ENCODE measurements at places on chromosomes 7 and 10. TPM values are rescaled to one million over a fixed set of nuclear protein-coding genes. Genes with fewer than 3 reads are reported as not detected.
A peak's percentile ranks its signal among the peaks of the same experiment; 100 is the strongest.

DNA sequence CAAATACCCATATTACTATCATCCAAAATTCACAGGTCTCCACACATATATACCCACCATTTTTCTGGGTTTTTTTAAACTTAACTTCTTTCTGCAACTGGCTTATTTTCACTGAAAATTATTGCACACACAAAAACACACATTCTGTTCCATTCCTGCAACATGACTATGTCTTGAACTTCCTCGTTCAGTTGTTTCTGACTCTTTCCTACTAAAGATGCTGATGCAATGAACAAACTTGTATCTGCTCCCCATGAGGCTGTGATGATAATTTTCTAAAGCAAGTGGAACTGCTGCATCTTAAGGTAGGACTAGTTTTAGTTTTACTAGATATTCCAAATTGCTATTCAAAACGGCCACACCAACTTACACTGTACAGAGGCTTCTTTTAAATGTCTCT is 77.7 kb downstream of the OSBPL3 start:
- no peak for DNase-seq

DNA sequence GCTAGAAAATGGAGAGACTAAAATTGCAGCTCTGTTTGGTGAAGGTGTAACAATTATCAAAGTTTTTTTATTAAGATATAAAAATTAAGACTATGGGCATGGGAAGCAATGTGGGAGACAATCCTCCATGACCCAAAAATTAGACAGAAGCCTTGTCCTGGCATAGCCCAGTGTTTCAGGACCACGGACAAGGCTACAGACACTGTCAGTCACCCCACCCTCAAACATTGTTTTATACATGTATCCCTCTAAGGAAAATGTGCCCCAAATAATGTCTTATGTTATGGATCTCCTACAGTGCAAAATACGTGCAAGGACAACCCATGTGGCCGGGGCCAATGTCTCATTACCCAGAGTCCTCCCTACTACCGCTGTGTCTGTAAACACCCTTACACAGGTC is 24.0 kb downstream of the HABP2 start:
- DNase-seq: no peak

DNA sequence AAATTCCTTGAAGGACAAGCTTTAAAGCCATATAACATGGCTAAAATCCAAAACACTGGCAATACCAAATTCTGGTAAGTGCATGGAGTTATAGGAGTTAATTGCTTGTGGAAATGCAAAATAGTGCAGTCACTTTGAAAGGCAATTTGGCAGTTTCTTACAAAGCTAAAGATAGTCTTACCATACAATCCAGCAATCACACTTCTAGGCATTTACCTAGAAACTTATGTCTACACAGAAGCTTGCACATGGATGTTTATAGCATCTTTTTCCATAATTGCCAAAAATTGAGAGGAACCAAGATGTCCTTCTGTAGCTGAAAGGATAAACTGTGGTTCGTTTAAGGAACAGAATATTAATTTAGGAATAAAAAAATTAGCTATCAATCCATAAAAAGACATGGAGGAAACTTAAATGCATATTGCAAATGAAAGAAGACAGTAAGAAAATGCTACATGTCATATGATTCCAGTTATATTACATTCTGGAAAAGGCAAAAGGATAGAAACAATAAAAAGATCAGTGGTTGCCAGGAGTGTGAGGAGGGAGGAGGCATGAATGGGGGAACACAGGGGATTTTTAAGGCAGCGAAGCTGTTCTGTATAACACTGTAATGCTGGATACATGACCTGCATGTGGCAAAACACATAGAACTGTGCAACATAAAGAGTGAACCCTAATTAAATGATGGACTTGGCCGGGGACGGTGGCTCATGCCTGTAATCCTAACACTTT is 51.9 kb downstream of the GNAT3 start:
- DNase-seq: no peak

GRCh38 chr10:31926765-31927564 is 1.7 kb downstream of the ARHGAP12 start:
- no peak for DNase-seq

DNA sequence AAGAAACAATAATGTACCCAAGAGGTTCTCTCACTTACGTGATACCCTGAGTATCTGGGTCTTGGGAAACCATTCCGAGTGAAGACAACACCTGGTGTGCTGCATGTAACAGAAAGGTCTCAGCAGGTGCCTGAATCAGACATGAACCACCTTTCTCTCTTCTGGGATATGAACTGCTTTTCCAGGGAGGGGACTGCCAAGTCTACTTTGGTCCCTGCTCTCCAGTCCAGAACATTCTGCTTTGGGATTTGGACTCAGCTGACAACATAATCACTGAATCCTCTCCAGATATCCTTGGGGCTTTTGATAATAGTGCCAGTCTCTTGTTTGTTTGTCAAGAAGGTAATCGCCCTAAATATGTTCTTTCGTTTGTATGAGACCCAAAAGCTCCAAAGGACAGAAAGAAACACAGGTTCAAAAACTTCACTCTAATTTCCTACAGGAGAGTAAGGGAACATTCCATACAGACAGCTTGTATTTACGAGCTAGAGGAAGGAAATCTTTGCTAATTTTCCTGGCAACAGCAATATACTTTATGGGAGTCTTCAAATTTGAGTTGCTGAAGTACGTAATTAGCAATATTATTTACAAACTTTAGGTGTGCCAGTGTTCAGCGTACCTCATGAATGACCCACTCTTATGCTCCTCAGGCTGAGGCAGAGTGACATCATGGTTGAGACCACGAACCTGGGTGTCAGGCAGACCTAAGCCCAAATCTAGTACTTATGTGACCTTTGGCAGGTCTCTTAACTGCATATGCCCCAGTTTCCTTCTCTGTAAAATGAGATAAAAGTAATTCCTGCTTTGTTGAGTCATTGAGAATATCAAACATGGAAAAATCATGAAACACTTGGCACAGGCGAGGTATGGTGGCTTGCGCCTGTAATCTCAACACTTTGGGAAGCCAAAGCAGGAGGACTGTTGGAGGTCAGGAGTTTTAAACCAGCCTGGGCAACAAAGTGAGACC is 5.4 kb downstream of the ABLIM1 start:
- no peak for DNase-seq

- DNase-seq: no peak
Observed at GRCh38 chr7:33933611-33934281, 28.4 kb downstream of the BMPER start.

DNA sequence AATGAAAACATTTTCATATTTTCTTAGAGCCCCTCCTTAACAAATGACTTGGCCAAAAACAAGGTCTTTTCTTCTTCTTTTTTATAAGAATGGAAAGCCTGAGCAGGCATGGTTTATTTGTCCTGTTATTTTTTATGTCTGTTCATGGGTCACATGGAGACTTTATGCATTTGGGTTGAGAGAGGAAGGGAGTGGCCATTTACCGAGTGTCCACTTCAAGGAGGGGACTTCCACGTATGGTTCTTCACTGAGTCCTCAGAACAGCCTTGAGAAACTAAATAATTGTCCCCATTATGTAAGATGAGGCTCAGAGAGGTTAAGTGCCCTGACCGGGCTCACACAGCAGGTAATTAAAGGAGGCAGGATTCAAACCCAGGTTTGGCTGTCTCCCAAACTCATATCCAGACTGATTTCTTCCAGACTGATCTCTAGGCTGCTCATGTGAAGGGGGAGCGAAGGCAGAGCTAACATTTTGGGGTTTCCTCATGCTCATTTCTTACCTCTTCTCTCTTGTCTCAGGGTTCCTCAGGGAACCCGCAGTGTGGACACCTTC is 82.2 kb downstream of the CDH23 start:
- DNase-seq: no peak

DNA sequence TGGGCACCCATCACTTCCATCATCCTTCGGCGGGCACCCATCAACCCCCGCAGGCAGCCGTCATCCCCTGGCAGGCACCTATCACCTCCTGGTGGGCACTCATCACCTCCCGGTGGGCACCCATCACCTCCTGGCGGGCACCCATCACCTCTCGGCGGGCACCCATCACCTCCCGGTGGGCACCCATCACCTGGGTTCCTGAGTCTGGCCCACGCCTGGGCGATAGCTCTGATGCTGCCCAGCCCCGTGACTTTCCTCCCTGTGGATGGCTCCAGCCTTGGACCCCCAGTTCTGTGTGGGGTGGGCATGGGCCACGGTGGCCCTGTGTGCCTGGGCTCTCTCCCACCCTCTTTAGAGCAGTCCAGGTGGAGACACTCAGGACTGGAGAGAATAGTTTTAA is 29.0 kb downstream of the PFKFB3 start:
- DNase-seq: no peak

DNA sequence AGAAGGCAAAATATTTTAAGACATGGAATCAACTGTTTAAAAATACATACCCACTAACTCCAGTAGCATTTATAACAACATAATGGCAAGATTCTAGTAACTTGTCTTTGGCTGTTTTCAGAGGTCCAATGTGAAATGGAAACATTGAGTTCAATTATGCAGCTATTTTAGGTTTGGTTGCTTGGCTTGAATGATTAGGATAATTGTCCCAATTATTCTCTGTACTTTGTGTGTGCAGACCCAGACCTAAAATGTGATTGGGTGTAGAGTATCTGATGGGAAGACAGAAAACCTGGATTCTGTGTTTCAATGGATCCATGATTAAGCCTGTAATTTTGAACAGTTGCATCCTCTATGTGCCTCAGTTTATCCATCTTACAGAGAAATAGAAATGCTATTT is 392.7 kb upstream of the NFE2L3 start:
- no peak for DNase-seq

GRCh38 chr7:6730343-6730633 is 23.5 kb upstream of the ZNF12 start:
- no peak for DNase-seq

DNA sequence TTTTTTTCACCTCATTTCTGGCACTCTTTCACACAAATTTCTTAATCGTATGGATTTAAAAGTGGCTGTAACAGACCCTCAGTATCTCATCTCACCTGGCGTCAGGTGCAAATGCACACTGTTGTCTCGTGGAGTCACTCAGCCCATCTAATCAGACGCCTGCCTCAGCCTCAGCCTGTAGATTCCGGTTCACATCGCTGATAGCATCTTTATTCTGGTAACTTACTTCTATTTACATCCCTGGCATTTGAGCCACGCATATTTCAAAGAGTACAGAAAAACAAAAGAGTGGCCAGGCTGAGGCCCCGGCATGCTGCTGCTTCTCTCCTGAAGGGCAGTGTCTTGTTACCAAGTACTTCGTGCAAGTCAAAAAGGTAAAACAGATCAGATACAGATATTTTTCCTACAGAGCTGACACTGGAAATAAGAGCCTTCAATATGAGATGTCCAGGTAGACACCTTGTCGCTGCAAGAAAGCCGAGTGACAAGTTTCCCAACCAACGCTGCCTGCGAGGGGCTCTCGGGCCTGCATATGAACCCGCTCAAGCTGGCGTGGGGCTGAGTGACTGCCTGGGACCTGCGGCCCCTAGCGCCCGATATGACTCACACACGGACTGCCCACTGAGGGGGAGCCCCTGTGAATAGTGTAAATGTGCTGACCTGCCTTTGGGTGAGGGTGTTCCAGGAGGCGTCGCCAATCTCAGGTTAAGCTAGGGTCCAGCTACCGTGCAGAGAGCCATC is 4.3 kb downstream of the VIPR2 start:
- no peak for DNase-seq

GRCh38 chr10:96512524-96513304 is 1.0 kb downstream of the TLL2 start:
- no peak for DNase-seq

- no peak for DNase-seq
Observed at GRCh38 chr7:40996233-40996677, 706.6 kb downstream of the INHBA start.

- DNase-seq: no peak
Observed at GRCh38 chr10:48213047-48213446, 61.4 kb downstream of the FRMPD2 start.

GRCh38 chr7:29410996-29411395 is 152.6 kb upstream of the PRR15 start:
- DNase-seq: no peak

- peak; percentile 13 for DNase-seq
Observed at GRCh38 chr10:46286991-46287693, at the start of gene ANTXRL. ANTXRL (plus strand) TSS chr10:46286997; CDS start chr10:46287263, 266 bp downstream.

- DNase-seq: no peak
Observed at GRCh38 chr10:88316292-88316861, 266.7 kb downstream of the RNLS start.

DNA sequence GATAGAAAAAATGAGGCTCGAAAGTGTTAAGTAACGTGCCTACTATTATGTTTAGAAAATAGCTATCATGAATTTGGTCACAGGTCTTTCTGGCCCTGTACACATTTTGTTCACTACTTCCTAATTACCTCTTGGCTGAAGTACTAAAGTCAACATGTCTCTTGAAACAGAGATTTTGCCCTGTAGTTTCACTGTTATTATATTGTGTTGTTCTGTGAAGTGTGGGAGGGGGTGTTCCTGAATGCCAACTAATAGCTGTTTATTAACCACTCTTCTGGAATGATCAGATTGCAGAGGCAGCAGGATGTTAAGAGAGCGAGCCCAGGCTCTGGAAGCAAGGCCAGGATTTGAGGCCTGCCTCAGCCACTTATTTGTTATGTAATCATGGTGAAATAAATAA is 72.1 kb downstream of the RNF133 start:
- DNase-seq: no peak

- no peak for DNase-seq
Observed at GRCh38 chr7:47714669-47715607, 133.0 kb upstream of the TNS3 start.

- no peak for DNase-seq
Observed at GRCh38 chr7:30796105-30796869, 25.1 kb downstream of the MINDY4 start.

C10orf53 gene
- not detected for total RNA-seq

HTRA1 gene
- total RNA-seq: not detected

ASB10 gene
- total RNA-seq: not detected

SLC39A12 gene
- total RNA-seq: not detected

GIMAP1 gene
- total RNA-seq: 0.29 TPM

EEF1AKMT2 gene
- 16.5 TPM for total RNA-seq

FAM241B gene
- total RNA-seq: 1.8 TPM

EN2 gene
- not detected for total RNA-seq

NYAP1 gene
- total RNA-seq: not detected

FAM25A gene
- not detected for total RNA-seq

AKR1C4 gene
- total RNA-seq: not detected

PALD1 gene
- 2.4 TPM for total RNA-seq
